ENCODE measurements at places on chromosomes 4 and X.

DNA sequence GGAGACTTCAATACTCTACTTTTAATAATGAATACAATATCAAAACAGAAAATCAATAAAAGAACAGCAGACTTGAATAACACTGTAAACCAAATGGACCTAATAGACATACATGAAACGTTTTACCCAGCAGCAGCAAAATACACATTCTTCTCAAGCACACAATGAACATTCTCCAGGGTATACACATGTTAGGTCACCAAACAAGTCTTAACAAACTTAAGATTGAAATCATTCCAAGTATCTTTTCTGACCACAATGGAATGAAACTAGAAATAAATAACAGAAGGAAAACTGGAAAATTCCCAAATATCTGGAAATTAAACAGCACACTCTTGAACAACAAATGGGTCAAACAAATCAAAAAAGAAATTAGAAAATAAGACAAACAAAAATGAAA, 145.0 kb upstream of the CT83 start:
- no peak for DNase-seq

DNA sequence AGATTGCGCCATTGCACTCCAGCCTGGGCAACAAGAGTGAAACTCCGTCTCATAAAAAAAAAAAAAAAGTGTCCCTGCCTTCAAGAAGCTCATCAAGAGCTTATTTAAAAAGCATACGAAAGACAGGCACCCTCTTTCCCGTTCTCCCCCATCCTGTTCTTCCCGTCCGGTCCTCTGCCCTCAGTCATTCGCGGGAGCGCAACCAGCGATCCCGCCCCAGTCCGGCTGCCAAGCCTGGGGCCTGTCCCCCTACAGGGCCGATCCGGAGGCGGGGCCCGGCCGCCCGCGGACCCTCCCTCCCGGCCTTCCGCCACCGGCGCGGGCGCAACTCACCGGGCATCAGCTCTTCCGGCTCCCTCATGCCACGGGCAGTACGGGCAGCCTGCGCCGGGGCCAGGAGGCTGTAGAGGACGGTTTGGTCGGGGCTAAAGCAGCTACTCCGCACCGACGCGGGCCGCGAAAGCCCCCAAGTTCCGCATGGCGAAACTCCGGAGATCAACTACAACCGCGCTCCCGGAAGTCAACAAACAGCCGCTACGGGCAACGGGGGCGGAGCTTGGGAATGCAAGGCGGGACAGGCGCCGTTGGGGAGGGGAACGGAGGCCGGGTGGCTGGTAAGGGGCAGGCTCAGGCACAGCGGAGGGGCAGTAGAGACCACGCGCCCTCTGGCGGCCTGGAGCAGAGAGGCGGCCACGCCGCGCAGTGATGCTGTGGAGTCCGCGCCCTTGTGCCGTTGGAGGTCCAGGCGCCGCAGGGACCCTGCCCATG, at the start of gene RPGR:
Gene RPGR, minus strand, starts transcription at position 503 of the 768 bp plus-strand sequence. Its CDS starts 142 bp downstream, at position 361.
- DNase-seq = peak; percentile 94

- no peak for DNase-seq
These were observed 102.5 kb upstream of the GALNTL6 start for GRCh38 chr4:171710743-171711142.

DNA sequence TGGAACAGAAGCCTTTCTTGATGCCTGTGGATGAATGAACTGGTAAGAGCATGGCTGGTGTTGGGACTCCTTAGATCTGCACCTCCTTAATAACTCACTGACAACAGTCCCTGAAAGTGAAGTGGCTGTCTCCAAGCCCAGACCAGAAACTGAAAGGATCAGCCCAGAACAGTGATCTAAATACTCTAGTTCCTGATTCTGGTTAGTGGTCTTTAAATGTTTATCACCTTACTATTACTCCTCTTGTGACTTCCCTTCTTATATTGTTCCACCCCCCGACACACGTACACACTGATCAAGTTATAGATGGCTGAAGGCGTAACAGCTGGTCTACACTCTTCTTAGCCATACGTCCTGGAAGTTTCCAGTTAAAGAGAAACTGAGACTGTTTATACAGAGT, 33.8 kb upstream of the ARMCX2 start:
- DNase-seq = peak; percentile 19

DNA sequence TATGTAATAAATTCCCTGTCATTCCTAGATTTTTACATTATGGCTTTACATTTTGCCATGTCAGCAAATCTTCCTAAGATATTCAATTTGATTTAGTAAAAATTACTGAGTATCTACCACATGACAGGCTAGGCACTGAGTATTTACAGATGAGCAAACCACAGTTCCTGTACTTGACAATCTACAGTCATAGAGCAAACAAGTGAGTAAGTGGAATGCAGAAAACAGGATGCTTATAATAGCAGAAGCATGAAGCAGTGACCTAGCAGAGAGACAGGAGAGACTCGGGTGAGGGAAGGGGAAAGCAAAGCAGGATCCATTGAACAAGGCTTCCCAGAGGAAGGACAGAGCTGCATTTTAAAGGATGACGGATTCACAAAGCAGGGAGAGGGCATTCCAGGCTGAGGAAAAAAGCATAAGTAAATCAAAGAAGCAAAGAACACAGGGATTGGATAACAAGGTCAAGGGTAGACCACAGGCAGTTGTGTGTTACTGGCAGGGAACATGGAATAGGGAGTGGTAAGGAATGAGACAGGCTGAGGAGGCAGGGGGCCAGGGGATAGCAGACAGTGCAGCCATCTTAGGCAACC, 124.7 kb upstream of the C1QTNF7 start:
- no peak for DNase-seq

GRCh38 chr4:173556398-173557131, 26.5 kb upstream of the HAND2 start:
- DNase-seq = no peak

GRCh38 chr4:155008389-155008788, 200.0 kb upstream of the NPY2R start:
- DNase-seq = no peak

Measured in B cell (primary cell).